ENCODE measurements at places on chromosomes 3 and 15. TPM values are rescaled to one million over a fixed set of nuclear protein-coding genes. Genes with fewer than 3 reads are reported as not detected.

NOX5 gene
- not detected for polyA plus RNA-seq

- DNase-seq, result no peak
Measured at GRCh38 chr3:168212664-168213285, 117.1 kb upstream of the GOLIM4 start.

DNA sequence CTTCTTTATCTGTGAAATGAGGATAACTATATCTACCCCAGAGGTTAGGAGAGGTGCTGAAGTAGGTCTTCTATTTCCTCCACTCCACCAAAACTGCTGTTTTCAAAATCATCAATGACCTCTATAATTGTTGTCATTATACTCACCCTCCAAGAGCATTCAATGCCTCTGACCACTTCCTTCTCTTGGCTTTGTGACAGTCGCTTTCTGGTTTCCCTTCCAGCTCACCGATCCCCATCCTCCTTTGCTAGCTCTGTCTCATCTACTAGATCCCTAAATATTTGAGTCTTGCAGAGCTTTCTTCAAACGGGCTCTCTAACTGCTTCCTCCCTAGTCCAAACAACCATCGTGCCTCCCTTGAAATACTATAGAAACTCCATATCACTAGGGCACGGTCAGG lies 153.5 kb downstream of the RPLP1 start:
- DNase-seq, result no peak

DNA sequence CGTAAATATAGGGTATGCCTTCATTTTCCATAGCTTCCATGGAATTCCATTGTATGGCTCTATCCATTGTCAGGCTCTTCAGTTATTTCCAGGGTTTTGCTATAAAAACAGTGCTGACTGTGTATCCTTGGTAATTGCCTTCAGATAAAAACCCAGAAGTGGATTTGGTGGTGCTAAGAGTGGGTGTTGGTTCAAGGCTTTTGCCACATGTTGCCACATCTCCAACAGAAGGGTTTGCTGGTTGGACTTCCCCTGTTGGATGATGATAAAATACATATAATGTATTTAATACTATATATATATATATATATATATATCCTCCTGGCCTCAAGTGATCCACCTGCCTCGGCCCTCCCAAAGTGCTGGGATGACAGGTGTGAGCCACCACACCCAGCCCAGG lies 97.8 kb downstream of the FLNB start:
- DNase-seq, result no peak

TICRR gene
- polyA plus RNA-seq, result 13.1 TPM

GRCh38 chr3:44974416-44974815 lies 1.6 kb downstream of the ZDHHC3 start:
- no peak for DNase-seq

DNA sequence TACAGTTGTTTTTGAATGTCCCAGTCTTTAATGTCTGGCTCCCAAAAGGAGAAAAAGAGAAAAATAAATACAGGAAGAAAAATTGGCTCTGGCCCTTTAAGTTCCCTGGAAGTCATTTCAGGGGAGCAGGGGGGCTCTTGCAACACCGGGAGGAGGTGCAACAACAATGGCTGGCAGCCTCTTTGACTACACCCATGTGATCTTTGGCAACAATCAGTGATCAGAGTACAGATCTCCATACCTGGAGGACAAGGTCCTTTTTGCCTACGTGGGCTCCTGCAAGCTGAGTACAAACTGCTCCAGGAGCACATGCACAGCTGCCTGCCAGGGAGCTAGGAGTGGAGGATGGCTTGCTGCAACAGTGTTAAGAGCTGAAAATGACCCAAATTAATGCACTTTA lies 63.9 kb downstream of the GLCE start:
- DNase-seq, result no peak

SKOR1 gene
- 0.03 TPM for polyA plus RNA-seq

- DNase-seq, result no peak
Measured at GRCh38 chr3:160196511-160197104, 28.6 kb upstream of the C3orf80 start.

All from H1 (cell line).